ENCODE measurements at places on chromosomes 2 and 18.

DNA sequence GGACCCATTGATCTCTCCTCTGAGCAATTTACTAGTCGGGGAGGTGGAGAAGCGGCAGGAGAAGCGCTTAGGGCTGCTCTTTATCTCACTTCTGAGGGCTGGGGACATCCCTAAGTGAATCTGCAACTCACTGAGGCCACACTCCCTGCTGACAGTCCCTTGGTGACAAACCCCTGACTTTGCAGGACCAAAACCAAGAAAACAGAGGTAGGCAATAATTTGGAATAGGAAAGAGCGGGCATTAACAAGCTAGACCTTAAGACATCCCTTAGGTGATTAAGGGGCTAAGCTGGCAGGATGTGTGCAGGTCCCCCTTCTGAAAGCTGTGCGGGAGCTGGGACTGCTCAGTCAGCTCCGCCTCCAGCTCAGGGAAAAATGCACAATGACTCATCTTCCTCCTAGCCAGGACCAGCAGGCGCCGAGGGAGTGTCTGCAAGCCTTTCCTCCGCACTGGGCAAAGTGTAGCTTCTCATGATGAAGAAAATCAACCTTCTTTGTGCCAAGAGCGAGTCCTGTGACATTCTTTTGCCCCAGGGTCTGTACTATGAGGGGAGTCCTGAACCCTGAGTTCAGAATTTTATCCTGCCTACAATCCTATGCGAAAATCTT lies 63.3 kb downstream of the BOD1L2 start:
- DNase-seq: peak; percentile 68

DNA sequence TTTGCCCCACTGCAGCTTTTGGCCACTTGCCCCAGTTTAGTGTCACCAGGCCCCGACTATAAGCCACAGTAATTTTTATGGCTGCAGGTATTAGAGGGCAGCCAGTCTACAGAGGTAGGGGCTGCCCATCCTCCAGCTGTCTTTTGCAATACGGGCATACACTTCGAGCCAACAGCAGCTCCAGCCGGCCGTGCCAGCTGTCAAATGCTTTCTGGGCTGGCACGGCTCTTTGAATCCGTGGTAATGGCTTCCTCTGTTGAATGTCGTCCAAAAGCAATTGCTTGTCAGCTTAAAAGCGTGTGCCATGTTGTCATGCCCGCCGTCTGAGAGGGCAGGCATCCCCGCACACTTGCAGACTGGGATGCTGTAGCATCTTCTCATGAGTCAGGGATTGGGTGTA lies 41.3 kb downstream of the BCL2L11 start:
- DNase-seq: peak; percentile 25

DNA sequence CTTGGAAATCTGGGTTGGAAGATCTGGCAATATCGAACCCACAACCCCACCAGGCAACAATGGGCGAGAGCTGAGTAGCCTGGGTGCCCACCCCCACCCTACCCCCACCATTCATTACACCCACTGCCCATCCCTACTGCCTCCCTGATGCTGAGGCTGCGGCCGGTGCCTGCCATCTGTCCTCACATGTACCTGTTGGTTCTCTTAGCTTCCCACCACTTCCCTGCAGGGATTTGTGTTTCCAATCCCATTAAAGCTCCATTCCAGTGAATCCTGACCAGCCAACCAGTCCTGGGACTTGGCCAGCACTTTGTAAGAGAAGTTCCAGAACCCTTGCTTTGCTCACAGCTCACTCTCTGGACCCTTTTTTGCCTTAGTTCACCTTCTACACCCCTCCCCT lies 163.0 kb upstream of the SH3BP4 start:
- no peak for DNase-seq

GRCh38 chr2:42359304-42359964 lies 1.6 kb downstream of the COX7A2L start:
- no peak for DNase-seq

- no peak for DNase-seq
Observed at GRCh38 chr2:215664847-215665525, 229.1 kb upstream of the FN1 start.

DNA sequence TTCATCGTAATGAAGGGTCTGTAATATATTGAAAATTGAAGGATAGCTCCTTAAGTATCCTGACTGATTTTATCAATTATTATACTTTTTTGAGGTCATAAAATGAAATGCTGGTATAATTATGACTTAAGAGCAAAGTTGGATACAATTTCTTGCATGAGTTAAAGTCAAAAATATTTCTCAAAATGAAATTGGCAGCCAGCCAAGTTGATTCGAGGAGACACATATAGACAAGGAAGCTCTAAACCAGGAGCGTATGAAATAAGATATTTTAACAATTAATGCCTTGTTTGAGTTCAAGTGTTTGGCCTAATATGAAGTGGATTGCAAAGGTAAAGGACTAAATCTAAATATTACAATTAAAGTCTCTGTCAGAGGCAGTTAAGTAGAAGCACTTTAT lies 260.4 kb upstream of the DSEL start:
- DNase-seq: no peak

GRCh38 chr2:101909760-101910159 lies 82.0 kb upstream of the IL1R2 start:
- no peak for DNase-seq

DNA sequence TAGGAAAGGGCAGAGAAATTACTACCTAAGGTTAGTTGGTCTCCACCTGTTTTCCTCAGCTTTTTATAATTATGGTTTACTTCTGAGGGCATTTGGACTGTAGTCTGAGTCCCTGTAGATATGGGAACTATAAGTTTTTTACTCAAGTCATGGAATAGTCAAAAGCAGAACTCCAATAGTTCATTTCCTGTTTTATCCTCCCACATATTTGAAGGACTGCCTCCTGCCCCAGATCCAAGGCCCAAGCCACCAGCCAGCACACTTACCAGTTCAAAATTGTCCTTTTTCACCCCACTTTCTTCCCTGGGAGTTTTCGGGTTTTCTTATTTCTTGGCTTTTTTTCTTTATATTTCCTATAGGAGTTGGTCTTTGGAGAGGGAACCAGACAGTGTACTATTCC lies 164.1 kb downstream of the MBD5 start:
- DNase-seq: no peak

GRCh38 chr18:74255131-74255616 lies 36.6 kb downstream of the CYB5A start:
- DNase-seq: peak; percentile 16

- no peak for DNase-seq
Observed at GRCh38 chr2:101844055-101844635, 146.6 kb downstream of the MAP4K4 start.

DNA sequence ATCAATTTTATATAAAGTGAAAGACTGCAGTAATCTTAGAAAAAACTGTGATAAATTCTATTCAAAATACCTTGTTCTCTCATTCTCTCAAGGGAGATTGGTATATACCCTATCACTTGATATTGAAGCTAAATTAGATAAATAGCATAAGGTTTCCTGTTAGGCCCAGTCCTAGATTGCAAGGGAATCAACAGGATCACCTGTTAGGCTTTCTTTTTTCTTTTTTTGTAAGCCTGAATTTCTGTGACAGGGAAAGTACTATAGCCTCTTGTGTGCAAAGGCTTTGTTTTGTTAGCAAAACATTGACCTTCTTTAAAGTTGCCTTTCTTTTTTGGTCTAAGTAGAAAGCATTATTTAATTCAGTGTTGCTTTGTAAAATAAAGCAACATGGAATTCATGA lies 100.0 kb downstream of the HAUS1 start:
- DNase-seq: no peak

DNA sequence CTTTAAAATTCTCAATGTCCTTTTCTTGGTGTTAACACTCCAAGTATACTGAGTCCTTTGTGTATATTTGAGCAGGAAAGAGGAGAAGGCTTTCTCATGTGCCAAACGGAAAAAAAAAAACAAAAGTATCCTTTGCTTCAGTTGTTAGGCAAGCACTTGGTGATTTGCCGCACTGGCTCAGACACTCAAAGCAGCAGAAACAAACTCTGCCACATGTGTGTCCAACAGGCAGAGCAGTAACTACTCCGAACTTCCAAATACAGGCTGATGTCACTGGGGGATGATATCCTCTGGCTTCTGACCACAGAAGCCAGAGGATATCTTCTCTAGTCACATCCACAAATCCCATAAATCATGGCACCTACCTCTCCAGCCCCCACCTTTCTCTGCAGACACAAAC lies 108.0 kb upstream of the SALL3 start:
- DNase-seq: no peak

DNA sequence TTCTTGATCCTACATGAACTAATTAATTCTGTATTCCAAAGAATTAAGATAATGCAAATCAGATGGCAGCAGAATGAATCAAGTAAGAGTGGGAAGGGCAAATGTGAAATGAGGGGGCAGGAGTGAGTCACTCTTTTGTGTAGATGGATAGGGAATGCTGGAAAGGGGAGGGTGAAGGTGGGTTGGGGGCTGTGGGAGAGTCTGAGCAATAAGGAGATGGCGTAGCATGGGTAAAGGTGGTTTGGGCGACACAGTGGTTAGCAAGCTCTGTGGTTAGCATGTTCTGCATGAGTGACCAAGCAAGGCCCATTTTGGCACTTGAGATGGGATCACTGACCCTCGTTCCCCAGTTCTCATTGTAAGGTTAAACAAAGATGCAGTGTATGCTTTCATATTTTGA lies 20.4 kb downstream of the GPD2 start:
- DNase-seq: no peak

DNA sequence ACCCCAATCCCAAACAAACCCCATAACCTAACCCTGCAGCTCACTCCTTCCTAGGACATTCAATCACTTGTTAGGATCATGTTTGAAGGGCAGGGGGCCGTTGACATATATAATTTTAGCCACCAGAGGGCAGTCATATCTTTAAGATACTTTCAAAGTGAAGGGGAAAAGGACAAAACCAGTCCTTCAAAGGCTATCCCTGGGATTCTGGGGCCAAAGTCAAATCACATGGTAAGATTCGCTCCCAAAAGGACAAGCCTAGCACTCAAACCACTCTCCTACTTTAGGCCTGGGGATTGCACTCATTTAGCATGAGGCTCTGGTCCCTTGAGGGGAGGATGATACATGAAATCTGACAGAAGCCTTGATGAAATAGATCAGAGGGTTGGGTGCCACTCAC lies 44.6 kb downstream of the HAUS1 start:
- peak; percentile 25 for DNase-seq

DNA sequence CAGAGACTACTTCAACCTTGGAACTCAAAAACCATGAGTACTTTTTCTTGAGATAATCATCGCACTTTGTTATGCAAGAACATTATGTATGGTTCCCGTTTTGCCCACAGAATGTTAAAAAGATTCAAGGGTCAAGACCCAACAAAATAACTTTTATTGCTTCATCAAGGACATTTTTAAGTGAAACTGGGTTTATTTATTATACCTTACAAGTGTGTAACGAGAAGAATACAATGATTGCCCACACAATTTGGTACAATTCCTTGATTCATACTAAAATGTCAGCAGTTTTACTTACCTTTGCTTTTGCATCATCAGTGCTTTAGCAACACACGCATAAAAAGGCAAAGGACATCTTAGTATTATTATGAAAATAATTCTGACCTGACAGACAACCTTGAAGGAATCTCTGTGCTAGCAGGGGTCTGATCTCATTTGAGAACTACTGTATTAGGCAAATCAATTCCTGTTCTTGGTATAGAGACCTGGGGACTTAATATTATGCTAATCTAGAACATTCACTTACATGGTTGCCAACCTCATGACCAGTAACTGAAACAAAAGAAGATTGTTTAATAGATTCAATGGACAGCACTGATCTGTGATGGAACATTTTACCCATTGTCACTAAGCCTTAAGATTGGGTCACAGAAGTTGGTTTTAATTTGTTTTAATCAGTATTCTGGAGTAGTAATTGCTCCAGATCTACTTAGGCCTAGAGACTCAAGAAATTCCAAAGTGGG lies 16.2 kb downstream of the CCDC88A start:
- DNase-seq: no peak

DNA sequence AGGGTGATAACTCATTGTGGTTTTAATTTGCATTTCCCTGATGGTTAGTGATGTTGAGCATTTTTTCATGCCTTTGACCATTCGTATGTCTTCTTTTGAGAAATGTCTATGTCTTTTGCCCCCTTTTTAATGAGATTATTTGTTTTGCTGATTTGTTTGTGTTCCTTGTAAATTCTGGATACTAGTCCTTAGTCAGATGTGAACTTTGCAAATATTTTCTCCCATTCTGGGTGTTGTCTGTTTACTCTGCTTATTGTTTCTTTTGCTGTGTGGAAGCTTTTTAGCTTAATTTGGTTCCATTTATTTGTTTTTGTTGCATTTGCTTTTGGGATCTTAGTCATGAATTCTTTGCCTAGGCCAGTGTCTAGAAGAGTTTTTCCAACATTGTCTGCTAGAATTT lies 192.0 kb downstream of the PARD3B start:
- no peak for DNase-seq

DNA sequence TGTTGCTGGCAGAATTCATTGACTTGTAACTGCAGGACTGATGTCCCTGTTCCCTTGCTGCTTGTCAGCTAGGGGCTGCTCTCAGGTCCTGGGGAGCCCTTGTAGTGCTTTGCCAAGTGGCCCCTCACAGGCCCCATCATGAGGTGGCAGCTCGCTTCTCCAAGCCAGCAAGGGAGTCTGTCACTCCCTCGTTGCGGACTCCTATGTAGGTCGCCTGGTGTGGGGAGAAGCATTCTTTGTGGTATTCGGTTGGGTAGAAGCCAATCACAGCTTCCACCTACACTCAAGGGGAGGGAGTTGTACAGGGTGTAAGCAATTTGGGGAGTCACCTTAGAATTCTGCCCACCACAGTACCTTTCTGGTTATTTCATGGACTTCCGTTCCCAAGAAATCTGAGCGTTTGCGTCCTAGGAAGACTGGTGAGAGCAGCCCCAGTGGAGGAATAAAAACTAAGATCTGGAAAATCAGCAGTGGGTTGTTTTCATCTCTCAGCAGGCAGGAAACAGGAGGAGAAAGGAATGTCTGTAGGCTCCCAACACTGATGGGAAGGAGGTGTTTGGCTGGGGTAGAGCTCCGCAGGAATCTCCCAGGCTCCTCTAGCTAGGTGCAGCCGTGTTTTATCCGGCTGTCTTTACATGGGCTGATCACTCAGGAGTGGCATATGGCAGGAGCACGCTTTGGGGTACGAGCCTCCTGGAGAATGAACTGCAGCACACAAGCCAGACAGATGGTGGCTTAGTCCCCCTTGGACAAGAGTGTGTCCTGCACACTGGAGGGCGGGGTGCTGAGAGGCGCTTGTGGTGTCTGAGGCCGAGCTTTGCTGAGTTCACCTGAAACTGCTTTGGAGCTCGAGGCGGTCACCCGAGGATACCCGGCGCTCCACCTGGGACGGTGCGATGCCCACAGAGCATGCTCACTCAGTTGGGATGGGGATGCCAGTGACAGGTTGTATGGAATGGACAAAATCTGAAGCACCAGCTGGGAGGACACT lies 58.3 kb downstream of the LDLRAD4 start:
- no peak for DNase-seq

GRCh38 chr2:14712111-14712510 lies 79.6 kb downstream of the LRATD1 start:
- no peak for DNase-seq

DNA sequence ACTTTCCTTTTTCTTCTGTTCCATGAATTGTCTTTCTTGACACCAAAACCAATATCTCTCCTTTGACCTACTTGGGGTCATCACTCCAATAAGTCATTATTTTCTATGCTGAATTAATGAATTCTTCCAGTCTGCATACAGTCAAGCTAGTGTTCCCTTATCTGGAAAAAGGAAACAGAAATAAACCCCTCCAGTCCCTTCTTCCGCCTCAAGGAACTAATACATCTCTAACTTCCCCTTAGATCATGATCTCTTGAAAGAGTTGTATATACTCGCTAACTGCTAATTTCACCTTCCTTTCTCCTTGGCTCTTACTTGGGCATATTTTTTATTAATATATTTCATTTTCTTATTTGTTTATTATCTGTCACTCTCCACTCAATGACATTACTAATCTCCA lies 7.3 kb upstream of the ARHGAP15 start:
- no peak for DNase-seq

GRCh38 chr2:108565778-108566375 lies 31.6 kb downstream of the LIMS1 start:
- no peak for DNase-seq

All from transverse colon (tissue), 4 donors.